Ovary (tissue), 10 donors: ENCODE measurements at places on chromosomes 2 and 18. TPM values are rescaled to one million over a fixed set of nuclear protein-coding genes. Genes with fewer than 3 reads are reported as not detected.

GCFC2 gene
- 24.5 TPM for total RNA-seq

- H3K36me3 ChIP-seq = no peaks in the 10 kb centered on the region
- H3K4me3 ChIP-seq = no peak overlapping the region
- H3K27ac ChIP-seq = no peak overlapping the region
- H3K27me3 ChIP-seq = no peaks in the 10 kb centered on the region
Observed at GRCh38 chr2:223626716-223627115, 24.6 kb upstream of the SCG2 start.

- no peak overlapping the region for H3K4me3 ChIP-seq
- no peaks in the 10 kb centered on the region for H3K27me3 ChIP-seq
- no peaks in the 10 kb centered on the region for H3K36me3 ChIP-seq
- H3K27ac ChIP-seq = no peak overlapping the region
Observed at GRCh38 chr2:105515581-105516415, 116.9 kb upstream of the FHL2 start.

GRCh38 chr18:75777630-75778029, 350.1 kb upstream of the SMIM21 start:
- H3K4me3 ChIP-seq = no peak overlapping the region
- no peaks in the 10 kb centered on the region for H3K36me3 ChIP-seq
- no peak for DNase-seq
- no peak overlapping the region for H3K27ac ChIP-seq
- no peaks in the 10 kb centered on the region for H3K27me3 ChIP-seq
- no peaks in the 10 kb centered on the region for H3K4me1 ChIP-seq

DNA sequence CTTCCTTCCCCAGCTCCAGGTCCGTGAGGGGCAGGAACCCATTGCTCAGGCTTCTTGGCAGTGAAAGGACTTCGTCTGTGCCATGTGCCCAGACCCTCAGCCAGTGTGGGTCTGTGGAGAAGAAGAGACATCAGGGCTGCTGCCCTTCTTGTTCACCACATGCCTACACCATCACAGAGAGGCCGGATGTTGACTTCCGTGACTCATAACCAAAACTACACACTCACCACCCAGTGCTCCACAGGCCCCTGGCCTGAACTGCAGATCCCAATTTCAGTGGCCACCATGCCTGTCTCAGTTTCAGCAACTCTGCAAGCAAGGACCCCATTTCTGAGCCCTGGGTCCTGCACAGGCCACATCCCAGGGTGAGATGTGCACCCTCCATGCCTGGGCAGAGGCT, 332.6 kb upstream of the SALL3 start:
- no peaks in the 10 kb centered on the region for H3K36me3 ChIP-seq
- DNase-seq = no peak
- no peaks in the 10 kb centered on the region for H3K4me1 ChIP-seq
- no peak overlapping the region for H3K27ac ChIP-seq
- no peak overlapping the region for H3K4me3 ChIP-seq
- no peaks in the 10 kb centered on the region for H3K27me3 ChIP-seq

- H3K4me3 ChIP-seq = no peak overlapping the region
- H3K27ac ChIP-seq = no peak overlapping the region
- H3K36me3 ChIP-seq = no peaks in the 10 kb centered on the region
- H3K4me1 ChIP-seq = peaks cover 27% of the 10 kb centered on the region
Observed at GRCh38 chr2:128286011-128286721, 32.5 kb downstream of the HS6ST1 start.

ANKRD30B gene
- total RNA-seq = not detected

GRCh38 chr2:7621018-7621814, 704.0 kb downstream of the RNF144A start:
- no peaks in the 10 kb centered on the region for H3K4me1 ChIP-seq
- no peaks in the 10 kb centered on the region for H3K27me3 ChIP-seq
- DNase-seq = no peak

GRCh38 chr2:239776436-239777005, 248.6 kb downstream of the NDUFA10 start:
- no peaks in the 10 kb centered on the region for H3K4me1 ChIP-seq
- H3K27ac ChIP-seq = no peak overlapping the region
- DNase-seq = no peak
- H3K36me3 ChIP-seq = no peaks in the 10 kb centered on the region

GRCh38 chr18:78511666-78512601, 467.7 kb upstream of the SALL3 start:
- H3K4me3 ChIP-seq = no peak overlapping the region
- no peaks in the 10 kb centered on the region for H3K36me3 ChIP-seq
- no peaks in the 10 kb centered on the region for H3K4me1 ChIP-seq
- no peak overlapping the region for H3K27ac ChIP-seq
- H3K27me3 ChIP-seq = no peaks in the 10 kb centered on the region

GRCh38 chr18:54717673-54718407, 110.4 kb upstream of the RAB27B start:
- no peak for DNase-seq
- no peaks in the 10 kb centered on the region for H3K27me3 ChIP-seq
- H3K36me3 ChIP-seq = no peaks in the 10 kb centered on the region
- H3K27ac ChIP-seq = no peak overlapping the region
- H3K4me3 ChIP-seq = no peak overlapping the region

DNA sequence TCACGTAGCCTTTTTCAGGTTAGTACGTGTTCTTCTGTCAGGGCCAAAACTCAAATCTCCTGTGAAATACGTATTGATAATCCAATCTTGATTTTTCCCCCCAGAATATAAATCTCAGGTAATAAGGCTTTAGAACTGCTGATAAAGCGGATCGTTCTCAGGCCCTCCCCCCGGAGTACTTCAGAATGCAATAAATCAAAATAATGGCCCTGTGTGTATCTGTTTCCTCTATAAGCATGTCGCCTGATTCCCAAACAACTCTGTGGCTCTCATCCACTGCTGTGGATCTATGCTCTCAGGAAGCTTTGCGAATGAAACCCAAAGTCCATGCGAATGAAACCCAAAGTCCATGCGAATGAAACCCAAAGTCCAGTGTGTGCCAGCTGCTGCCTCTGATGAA, 49.4 kb downstream of the IMPA2 start:
- H3K4me3 ChIP-seq = no peak overlapping the region
- H3K4me1 ChIP-seq = peaks cover 2% of the 10 kb centered on the region
- H3K27ac ChIP-seq = no peak overlapping the region
- DNase-seq = no peak

DNA sequence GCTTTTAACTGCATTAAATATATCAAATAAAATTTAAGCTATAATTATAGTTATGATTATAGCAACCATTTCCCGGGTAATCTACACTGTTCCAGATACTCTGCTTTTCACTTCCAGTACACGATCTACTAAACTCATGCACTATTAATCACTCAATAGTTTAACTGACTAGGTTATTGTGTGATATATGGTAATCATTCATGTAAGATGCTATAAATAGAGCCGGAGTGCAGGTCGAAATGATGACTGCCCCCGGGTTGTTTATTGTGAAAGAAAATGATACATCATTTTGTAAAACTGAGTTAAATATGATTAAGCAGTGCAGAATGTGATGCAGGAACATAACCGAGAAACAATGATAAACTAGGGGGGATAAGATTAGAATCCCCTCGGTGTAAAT, 434.6 kb upstream of the DSEL start:
- H3K4me1 ChIP-seq = no peaks in the 10 kb centered on the region
- H3K27me3 ChIP-seq = no peaks in the 10 kb centered on the region
- H3K36me3 ChIP-seq = no peaks in the 10 kb centered on the region
- no peak overlapping the region for H3K4me3 ChIP-seq

- H3K36me3 ChIP-seq = no peaks in the 10 kb centered on the region
- H3K4me1 ChIP-seq = no peaks in the 10 kb centered on the region
- no peaks in the 10 kb centered on the region for H3K27me3 ChIP-seq
- no peak overlapping the region for H3K4me3 ChIP-seq
- H3K27ac ChIP-seq = no peak overlapping the region
- DNase-seq = no peak
Observed at GRCh38 chr18:14098428-14098827, 33.8 kb downstream of the ZNF519 start.

DNA sequence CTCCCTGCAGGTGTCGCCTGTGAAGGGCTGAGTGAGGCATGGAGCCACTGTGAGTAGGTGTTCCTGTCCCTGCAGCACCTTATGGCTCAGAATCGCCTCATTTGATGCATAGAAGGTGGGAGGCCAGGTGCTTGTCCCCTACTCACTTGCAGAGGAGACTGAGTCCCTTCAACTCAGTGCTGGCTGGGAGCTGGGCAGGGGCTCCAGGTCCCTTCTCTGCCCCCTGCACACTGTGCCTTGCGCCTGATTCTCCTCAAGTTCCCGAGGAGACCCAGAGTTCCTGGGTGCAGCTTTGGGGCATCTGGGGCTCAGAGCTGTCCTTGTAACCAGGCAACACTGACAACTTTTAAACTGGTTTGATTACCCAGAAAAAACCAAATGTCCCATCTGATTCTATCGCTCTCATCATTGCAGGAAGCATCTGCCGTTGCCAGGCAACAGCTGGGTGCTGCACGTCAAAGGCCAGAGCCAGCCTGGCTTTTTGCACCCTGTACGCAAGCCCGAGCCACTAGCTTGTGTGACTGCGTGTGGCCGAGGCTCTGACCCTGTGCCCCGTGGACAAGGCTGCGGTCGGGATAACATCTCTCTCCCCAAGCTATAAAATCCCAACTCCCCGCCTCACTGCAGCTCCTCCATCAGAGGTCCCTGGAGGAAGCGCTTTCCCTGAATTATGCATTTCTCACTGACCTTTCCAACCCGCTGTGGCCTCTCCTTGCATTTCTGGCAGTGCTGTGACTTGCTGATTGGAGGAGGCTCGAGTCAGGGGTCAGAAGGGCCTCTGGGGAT, 130.8 kb upstream of the HDAC4 start:
- peaks cover 2% of the 10 kb centered on the region for H3K4me1 ChIP-seq
- no peaks in the 10 kb centered on the region for H3K36me3 ChIP-seq
- no peaks in the 10 kb centered on the region for H3K27me3 ChIP-seq
- H3K27ac ChIP-seq = no peak overlapping the region

GRCh38 chr18:32530947-32531651, 60.4 kb upstream of the GAREM1 start:
- H3K4me1 ChIP-seq = no peaks in the 10 kb centered on the region
- no peaks in the 10 kb centered on the region for H3K36me3 ChIP-seq
- no peak overlapping the region for H3K4me3 ChIP-seq

ACKR3 gene
- 4.6 TPM for total RNA-seq

GRCh38 chr2:100627330-100628300, 64.8 kb downstream of the PDCL3 start:
- no peaks in the 10 kb centered on the region for H3K27me3 ChIP-seq
- no peak overlapping the region for H3K27ac ChIP-seq
- no peak for DNase-seq
- H3K36me3 ChIP-seq = no peaks in the 10 kb centered on the region
- no peaks in the 10 kb centered on the region for H3K4me1 ChIP-seq

GRCh38 chr18:22169011-22169888, at the start of gene GATA6:
Gene GATA6 (plus strand): TSS chr18:22169589. CDS start chr18:22171145, 1,556 bp downstream.
- DNase-seq = peak; percentile 94
- H3K4me3 ChIP-seq = peak within 1 kb of the TSS; percentile 98
- peaks cover 4% of the 10 kb centered on the region for H3K4me1 ChIP-seq
- H3K27ac ChIP-seq = peak within 1 kb of the TSS; percentile 97
- H3K27me3 ChIP-seq = no peaks in the 10 kb centered on the region
- no peaks in the 10 kb centered on the region for H3K36me3 ChIP-seq

DNA sequence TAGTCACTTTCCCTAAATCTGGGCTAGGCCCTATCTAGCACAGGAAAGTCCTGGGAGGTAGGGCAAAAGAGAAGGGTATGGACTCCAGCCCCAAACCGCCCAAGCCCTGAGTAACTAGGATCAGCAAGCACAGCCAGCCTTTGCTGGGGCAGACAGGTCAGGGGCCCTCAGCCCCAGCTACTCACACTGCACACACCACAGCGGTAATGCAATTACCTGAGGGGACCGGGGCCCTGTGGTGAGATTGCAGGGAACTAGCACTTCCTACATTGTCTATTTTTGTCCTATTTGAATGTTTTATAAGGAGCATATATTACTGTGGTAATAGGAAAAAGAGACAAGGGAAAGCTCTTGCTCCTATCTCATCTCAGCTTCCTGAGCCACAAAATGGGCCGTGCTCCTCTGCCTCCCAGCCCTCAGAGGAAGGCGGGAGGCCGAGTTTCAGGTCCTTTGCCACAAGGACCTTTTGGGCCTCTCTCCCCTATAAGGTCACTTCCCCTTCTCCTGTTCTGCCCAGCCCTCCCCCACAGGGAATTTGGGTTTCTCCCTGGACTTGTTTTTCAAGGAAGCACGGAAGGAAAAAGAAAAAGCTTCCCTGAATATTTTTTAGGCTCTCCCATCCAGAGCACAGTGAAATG, 20.5 kb downstream of the RAB11FIP5 start:
- DNase-seq = no peak
- no peaks in the 10 kb centered on the region for H3K36me3 ChIP-seq
- no peaks in the 10 kb centered on the region for H3K27me3 ChIP-seq
- H3K27ac ChIP-seq = no peak overlapping the region
- no peaks in the 10 kb centered on the region for H3K4me1 ChIP-seq

- H3K4me3 ChIP-seq = no peak overlapping the region
- no peaks in the 10 kb centered on the region for H3K27me3 ChIP-seq
- H3K27ac ChIP-seq = no peak overlapping the region
- H3K4me1 ChIP-seq = no peaks in the 10 kb centered on the region
Observed at GRCh38 chr2:151029406-151030157, 232.1 kb downstream of the RBM43 start.

GRCh38 chr2:218396688-218397462, 2.8 kb upstream of the CTDSP1 start:
- H3K4me3 ChIP-seq = peak overlapping the region; percentile 99
- peak; percentile 78 for DNase-seq
- H3K4me1 ChIP-seq = peaks cover 10% of the 10 kb centered on the region
- no peaks in the 10 kb centered on the region for H3K27me3 ChIP-seq
- H3K27ac ChIP-seq = peak overlapping the region; percentile 97

GRCh38 chr18:48531908-48532307, 6.9 kb upstream of the CTIF start:
- H3K27me3 ChIP-seq = no peaks in the 10 kb centered on the region
- DNase-seq = no peak
- no peaks in the 10 kb centered on the region for H3K36me3 ChIP-seq

FBXO48 gene
- 1.4 TPM for total RNA-seq

DNA sequence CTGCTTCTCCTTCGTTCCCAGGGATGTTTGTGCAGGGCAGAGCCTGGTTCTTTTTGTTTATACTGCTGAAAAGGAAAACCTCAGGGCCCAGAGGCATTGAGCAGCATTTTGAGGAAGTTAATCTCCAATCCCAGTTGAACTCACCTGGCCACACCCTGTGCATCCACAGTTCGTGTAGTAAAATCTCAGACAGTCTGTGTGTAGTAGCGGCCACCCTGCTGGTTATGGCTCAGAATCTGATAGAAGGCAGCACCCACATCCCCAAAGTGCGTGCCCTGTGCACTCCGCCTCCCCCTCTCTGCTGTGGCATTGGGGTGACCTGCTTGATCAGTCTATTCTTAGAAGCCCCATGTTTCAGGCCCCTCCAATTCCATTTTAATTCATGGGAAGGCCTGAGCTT, 10.9 kb downstream of the TRIB2 start:
- no peak overlapping the region for H3K4me3 ChIP-seq
- H3K4me1 ChIP-seq = peaks cover 35% of the 10 kb centered on the region
- DNase-seq = no peak

BOLL gene
- not detected for total RNA-seq

DNA sequence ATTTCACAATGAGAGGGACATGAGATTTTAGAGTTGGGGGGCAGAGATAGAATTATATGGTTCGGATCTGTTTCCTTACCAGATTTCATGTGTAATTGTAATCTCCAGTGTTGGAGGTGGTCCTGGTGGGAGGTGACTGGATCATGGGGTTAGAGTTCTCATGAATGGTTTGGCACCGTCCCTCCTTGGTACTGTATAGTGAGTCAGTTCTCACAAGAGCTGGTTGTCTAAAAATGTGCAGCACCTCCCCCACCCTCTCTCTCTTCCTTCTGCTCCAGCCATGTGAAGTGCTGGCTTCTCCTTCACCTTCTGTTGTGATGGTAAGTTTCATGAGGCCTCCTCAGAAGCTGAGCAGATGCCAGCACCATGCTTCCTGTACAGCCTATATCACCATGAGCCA, 138.1 kb downstream of the SCG2 start:
- DNase-seq = no peak
- H3K27me3 ChIP-seq = no peaks in the 10 kb centered on the region
- no peak overlapping the region for H3K4me3 ChIP-seq
- H3K4me1 ChIP-seq = no peaks in the 10 kb centered on the region
- no peaks in the 10 kb centered on the region for H3K36me3 ChIP-seq
